Epithelial cell of esophagus (primary cell): ENCODE measurements at places on chromosomes 16 and 17.

GRCh38 chr17:60947100-60947499, 269.4 kb downstream of the BCAS3 start:
- DNase-seq: no peak

DNA sequence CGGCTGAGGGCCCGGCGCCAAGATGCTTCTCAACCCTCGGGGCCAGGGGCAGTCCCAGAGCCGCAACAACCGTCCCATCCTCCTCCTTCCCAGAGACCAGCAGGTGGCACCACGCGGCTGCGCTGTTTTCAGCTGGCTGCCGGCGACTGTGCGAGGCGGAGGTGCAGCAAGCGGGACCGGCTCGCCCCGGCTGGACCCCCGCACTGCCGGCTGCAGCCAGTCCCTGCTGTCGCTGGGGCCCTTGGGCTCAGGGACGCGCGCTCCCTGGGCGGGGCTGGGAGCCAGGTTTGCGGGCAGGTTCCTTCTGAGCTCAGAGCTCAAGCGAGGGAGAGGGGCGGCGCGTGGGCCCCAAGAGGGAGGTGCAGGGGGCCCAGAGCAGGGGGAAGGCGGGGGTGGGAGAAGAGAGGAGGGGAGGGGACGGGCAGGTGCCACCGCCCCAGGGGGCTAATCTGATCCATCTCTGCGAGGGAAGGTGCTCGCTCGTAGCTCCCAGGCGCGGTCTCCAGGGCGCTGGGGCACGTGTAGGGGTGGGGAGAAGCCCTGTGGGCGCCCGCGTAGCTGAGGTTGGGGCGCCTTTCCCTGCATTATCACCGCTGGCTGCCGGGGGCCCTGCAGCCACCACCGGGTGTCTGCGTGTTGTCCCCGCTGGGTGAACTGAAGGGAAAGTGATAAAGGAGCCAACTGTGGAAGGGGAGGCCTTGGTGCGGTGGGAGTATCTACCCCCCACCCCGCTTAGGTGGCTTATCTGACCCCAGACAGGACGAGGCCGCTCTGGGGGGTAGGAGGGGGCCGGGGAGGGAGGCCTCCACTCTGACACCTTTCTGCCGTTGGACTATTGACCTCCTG, 24.2 kb downstream of the STAT5A start:
- DNase-seq: peak; percentile 73

DNA sequence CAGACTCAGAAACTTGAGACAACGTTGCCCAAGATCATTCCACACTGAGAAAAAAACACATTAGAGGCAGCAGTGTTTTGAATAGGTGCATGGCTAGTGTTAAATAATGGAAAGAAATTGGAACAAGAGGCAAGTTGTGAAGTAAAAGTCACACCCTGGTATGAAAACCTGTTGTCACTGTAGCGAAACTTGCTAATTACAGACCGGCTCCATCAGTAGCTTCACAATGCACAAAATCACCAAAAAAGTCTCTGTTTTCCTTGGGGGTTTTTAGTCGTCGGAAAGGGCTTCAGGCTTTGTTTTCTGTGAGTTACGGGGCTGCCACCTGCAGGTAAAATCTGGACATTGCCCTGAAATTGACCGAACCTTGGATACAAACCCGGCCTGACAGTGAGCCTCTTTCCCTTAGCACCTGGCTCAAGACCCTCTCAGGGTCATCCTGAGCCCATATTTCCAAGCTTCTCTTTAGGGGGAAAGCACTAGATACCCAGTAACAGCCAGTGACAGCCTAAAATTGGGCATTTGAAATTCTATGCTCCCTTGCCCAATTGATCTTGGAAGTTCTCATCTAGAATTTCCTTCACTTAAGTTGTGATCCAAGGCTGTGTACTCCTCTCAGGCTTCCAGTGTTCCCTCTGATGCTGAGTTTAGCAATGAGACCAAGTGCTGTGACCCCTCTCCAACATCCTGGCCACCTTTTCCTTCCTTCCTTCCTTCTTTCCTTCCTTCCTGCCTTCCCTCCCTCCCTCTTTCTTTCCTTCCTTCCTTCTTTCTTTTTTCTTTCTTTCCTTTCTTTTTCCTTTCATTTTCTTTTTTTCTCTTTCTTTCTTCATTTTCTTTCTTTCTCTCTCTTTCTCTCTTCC, 7.2 kb upstream of the GRB2 start:
- DNase-seq: peak; percentile 74

GRCh38 chr16:11006656-11007055, 62.3 kb downstream of the CLEC16A start:
- no peak for DNase-seq

DNA sequence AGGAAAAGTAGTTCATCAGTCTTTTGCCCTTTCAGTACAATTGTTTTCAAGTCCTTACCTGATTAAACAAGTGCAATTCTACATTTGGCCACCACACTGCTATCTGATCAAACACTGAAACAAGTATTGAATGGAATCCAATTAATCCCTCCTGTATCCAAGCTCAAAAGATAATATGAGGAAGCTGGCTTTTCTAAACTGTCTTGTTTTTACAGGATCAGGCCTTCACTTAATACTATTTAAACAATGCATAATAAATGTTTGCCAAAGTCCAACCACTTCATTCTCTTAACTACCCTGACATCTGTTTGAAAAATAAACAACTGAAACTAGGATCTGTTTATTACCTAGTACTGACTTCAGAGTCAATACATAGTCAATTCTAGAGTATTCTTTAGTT, 131.6 kb downstream of the MRTFB start:
- peak; percentile 25 for DNase-seq

DNA sequence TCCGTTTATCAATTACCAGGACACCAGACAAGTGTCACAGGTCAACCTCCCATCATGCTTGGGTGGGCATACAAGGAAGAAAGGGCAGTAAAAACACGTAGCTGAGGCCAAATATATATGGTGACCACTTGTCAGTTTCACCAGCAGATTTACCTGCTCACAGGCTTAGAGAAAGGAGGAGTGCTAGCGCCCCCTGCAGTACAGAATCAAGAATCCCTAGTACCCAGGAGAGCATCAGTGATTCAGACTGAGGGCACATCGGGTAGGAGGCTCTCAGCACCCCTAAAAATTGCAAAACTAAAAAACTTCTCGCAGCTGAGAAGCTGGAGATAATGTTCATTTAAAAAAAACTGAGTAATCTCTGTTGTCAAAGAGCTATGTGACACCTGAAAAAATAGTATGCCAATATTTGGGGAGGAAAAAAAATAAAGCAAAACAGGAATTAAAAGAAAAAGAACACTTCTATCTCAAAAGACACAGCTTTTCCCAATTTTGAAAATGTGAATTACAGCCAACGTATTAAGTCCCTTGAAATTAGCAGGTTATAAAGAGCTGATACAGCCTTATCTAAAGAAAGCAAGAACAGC, 21.2 kb upstream of the MON1B start:
- DNase-seq: peak; percentile 72

- DNase-seq: no peak
Observed at GRCh38 chr17:81408049-81408448, 12.8 kb downstream of the BAHCC1 start.

DNA sequence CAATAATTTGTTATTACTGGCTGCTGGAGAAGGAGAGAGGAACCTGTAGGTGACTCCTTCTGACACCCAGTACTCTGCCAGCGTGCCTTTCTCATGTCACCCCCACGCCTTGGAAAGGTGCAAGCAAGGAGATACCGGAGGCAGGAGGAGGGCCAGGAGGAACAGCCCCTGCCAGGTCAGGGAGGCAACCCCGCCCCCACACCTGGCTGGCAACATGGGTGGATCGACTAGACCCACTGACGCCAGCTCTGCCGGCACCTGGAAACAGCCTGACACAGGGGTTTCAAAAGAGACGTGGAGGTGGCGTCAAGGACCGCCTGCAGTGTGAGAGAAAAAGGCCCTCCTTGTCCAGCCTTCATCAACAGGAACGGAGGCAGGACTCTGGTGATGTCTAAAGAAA, 62.3 kb downstream of the CYB5B start:
- no peak for DNase-seq

DNA sequence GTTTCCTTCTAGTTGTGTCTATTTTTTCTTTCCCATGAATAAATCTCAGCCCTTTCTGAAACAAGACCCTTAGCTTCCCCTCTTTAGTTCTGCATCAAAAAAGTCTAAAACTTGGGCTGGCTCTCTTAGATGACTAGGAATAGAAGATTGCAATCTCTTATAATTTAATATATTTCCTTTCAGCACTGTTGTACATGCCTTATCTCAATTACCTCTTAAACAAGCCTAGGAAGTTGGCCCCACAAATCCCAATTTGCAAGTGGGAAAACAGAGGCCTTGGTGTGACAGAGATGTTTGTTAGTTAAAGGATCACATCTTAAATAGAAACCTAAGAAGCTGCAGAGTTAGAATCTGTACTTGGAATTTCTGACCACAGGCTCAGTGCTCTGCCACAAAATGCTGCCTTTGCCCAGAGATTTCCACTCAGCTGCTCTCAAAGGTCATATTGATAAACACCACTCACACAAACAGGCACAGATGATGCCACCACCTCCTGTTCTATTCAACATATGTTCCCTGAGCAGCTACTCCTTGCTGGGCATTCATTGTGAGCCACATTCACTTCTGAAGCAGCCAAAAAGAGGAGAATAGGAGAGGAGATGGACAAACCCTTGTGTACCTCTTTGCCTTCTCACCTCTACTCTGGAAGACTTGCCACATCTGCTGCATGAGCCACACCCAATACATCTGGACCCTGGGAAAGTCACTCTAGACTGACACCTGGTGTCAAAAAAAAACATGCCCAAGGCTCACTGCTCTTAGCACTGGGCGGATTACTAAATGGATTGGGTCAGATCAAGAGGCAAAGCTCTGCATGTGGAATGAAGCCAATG, 5.5 kb downstream of the CCDC182 start:
- peak; percentile 70 for DNase-seq

DNA sequence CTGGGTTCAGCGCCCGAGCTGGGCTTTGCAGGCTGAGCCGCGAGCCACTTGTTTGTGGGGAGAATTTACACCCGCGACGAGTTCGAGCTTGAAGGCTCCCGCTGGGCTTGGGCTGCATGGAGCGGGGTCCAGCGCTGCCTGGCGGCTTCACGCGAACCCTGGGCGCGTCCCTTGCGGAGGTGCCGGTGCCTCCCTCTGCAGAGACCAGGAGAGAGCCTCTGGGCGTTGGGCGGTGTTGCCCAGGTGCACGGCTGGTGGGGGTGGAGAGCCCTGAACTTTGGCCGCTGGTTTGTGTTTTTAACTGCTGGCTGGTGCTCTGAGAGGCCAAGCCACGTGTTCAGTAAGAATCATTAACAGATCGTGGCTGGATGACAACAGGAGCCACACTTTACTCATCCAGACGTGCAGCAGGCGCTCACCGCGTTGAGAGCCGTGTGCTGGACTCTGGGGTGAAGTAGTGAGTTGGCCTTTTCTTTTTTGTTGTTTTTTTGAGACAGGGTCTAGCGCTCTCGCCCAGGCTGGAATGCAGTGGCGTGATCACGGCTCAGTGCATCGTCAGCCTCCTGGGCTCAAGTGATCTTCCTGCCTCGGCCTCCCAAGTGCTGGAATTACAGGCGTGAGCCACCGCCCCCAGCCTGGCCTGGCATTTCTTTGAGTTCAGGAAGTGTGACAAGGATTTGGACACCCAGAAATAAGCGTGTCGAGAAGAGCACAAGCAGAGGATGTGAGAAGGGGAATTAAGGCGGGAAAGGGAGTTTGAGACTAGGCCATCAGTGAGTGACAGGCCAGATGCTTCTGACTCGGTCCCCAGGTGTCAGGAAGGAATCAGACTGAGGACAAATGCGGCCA, 827 bp downstream of the CDK10 start:
- peak; percentile 47 for DNase-seq

- DNase-seq: no peak
Observed at GRCh38 chr17:80822021-80822699, 169.5 kb upstream of the CHMP6 start.

- no peak for DNase-seq
Observed at GRCh38 chr16:84735849-84736586, 36.2 kb downstream of the USP10 start.

GRCh38 chr16:69201787-69202186, 14.8 kb downstream of the SNTB2 start:
- DNase-seq: peak; percentile 83

GRCh38 chr16:22621586-22622155, 111.0 kb downstream of the NPIPB5 start:
- DNase-seq: no peak

DNA sequence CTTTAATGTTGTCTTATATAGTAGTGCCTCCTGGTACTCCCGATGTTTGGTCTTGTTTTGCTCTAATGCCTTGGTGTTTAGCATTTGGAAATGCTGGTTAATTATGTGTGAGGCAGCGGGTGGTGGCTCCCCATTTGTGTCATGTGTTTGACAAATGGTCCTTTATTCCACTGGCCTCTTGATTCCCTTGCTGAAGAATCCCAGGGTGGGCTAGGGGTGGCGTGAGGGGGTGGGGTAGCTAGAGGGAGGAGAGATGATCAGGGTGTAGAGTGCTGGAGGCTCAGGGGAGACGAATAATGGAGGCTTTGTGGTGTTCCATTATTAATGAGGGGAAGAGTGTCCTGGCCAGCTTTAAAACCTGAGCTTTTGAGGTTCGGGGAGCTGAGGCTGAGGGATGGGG, 5.4 kb downstream of the DYNLL2 start:
- no peak for DNase-seq

- no peak for DNase-seq
Observed at GRCh38 chr17:74566132-74566753, 1.1 kb downstream of the CD300H start.

- peak; percentile 61 for DNase-seq
Observed at GRCh38 chr17:59825533-59826322, 67.0 kb downstream of the TUBD1 start.

- no peak for DNase-seq
Observed at GRCh38 chr16:49799172-49799571, 56.7 kb downstream of the ZNF423 start.

GRCh38 chr17:1577583-1578013, 15.0 kb upstream of the PITPNA start:
- DNase-seq: no peak

DNA sequence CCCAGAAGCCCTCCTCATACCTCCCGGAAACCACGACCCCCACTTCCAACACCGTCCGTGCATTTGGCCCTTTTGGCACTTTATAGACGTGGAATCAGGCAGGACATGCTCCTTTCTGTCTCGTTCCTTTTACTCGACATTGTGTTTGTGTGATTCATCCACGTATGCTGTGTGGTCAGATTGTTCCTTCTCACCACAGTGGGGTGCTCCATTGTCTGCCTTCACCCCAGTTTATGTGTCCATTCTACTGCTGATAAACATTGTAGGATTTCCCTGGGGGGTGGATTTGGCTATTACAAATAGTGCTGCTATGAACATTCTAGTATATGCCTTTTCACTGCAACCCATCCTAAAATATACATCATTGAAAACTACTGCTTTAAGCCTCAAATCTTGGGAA, 28.9 kb upstream of the RPH3AL start:
- no peak for DNase-seq

- no peak for DNase-seq
Observed at GRCh38 chr17:3959921-3960601, 4.2 kb downstream of the ATP2A3 start.

- DNase-seq: no peak
Observed at GRCh38 chr17:54985476-54985875, 16.9 kb downstream of the STXBP4 start.

DNA sequence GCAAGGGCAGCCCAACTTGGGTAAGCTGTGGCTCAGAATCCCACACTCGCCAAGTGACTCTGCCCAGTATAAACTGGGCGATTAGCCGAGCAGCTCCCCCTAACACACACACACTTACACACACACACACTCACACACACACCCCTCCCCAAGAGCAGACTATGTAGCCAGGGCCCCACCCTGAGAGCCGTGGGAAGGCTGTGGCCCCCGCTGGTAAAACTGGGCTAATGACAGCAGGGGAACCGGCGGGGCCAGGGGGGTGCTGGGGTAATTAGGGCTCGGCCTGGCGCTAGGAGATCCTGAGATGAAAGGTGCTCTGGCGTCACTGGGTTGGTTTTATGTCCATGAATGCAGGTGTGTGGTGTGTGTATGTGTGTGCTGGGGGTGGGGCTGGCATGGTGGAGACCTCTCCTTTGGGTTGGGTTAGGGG, 1.1 kb upstream of the THRA start:
- DNase-seq: no peak
